ENCODE measurements at places on chromosomes 1 and 21. TPM values are rescaled to one million over a fixed set of nuclear protein-coding genes. Genes with fewer than 3 reads are reported as not detected.

GRCh38 chr1:4797016-4797410, 142.6 kb downstream of the AJAP1 start:
- no peak overlapping the region for H3K4me3 ChIP-seq
- H3K36me3 ChIP-seq: no peaks in the 10 kb centered on the region
- peak overlapping the region; percentile 52 for H3K27ac ChIP-seq
- H3K27me3 ChIP-seq: no peaks in the 10 kb centered on the region
- peaks cover 8% of the 10 kb centered on the region for H3K4me1 ChIP-seq

- DNase-seq: peak; percentile 80
- peaks cover 3% of the 10 kb centered on the region for H3K36me3 ChIP-seq
- H3K27ac ChIP-seq: peak overlapping the region; percentile 78
- H3K4me3 ChIP-seq: peak overlapping the region; percentile 61
- H3K4me1 ChIP-seq: peaks cover 42% of the 10 kb centered on the region
Measured at GRCh38 chr21:25561668-25562641, 45.3 kb downstream of the MRPL39 start.

- DNase-seq: no peak
- no peak overlapping the region for H3K4me3 ChIP-seq
- H3K36me3 ChIP-seq: no peaks in the 10 kb centered on the region
- no peak overlapping the region for H3K27ac ChIP-seq
Measured at GRCh38 chr1:63931468-63931867, 157.7 kb downstream of the ROR1 start.

GRCh38 chr1:183404476-183404875, 13.7 kb downstream of the NMNAT2 start:
- DNase-seq: no peak
- no peaks in the 10 kb centered on the region for H3K36me3 ChIP-seq
- H3K4me1 ChIP-seq: no peaks in the 10 kb centered on the region

DNA sequence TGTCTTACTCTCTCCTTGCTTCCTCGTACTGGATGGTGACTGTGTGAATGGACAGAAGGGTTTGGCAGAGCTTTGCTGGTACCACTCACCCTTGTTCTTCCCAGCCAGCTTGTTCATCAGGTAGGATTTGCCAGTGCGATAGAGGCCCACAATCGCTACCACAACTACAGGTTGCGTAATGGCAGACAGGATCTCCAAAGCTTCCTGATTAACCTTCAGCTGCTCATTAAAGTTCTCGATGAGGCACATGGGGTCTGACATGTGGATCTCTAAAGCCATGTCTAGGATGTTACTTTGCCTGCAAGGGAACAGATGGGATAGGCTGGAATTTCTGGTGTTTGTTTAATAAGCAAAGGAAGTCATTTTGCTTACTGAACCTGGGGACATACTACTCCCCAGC, 3.4 kb downstream of the GBP5 start:
- peaks cover 13% of the 10 kb centered on the region for H3K4me1 ChIP-seq
- H3K36me3 ChIP-seq: no peaks in the 10 kb centered on the region

DNA sequence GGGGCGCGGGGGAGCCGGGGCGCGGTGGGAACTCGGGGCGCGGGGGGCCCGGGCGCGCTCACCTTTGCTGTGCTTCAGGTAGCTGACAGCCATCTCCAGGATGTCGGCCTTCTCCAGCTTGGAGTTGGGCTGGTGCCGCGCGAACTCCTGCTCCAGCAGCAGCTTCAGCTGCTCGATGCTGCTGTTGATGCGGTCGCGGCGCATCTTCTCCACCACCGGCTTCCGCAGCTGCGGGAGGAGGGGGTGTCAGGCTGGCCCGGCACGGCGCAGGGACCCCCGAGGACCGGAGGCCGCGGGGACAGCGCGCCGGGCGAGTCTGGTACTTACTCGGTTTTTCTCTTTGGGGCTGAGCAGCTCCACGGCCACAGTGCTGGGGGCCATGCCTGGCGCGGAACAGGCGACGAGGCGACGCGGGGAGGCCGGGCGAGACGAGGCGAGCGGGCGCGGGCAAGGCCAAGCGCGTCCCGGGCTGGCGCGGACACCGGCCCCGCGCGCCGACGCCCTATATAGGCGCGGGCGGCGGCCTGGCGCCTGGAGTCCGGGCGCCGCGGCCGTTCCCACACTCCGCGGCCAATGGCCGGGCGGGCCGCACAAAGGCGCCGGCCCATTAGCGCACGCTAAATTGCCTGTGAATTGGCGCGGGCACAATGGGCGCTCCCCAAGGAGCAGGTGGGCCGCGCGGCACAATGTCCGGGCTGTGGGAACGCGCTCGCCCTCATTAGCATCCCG, at the start of gene HES5:
Gene HES5, minus strand, starts transcription at position 480 of the 729 bp plus-strand sequence. Its CDS starts 99 bp downstream, at position 381.
- no peaks in the 10 kb centered on the region for H3K36me3 ChIP-seq
- peak; percentile 57 for DNase-seq

GRCh38 chr1:61640531-61641530, 84.1 kb downstream of the TM2D1 start:
- no peaks in the 10 kb centered on the region for H3K36me3 ChIP-seq
- H3K27ac ChIP-seq: no peak overlapping the region
- H3K27me3 ChIP-seq: no peaks in the 10 kb centered on the region
- peak overlapping the region; percentile 70 for H3K4me3 ChIP-seq
- DNase-seq: no peak

- no peaks in the 10 kb centered on the region for H3K4me1 ChIP-seq
- no peaks in the 10 kb centered on the region for H3K36me3 ChIP-seq
- no peak for DNase-seq
- no peak overlapping the region for H3K4me3 ChIP-seq
- peaks cover 10% of the 10 kb centered on the region for H3K27me3 ChIP-seq
Measured at GRCh38 chr1:2429780-2430591, 17.6 kb upstream of the PEX10 start.

- H3K27me3 ChIP-seq: no peaks in the 10 kb centered on the region
- H3K4me1 ChIP-seq: no peaks in the 10 kb centered on the region
- DNase-seq: no peak
- H3K36me3 ChIP-seq: no peaks in the 10 kb centered on the region
- H3K27ac ChIP-seq: no peak overlapping the region
- H3K4me3 ChIP-seq: no peak overlapping the region
Measured at GRCh38 chr1:71948561-71948960, 333.8 kb downstream of the NEGR1 start.

- no peak for DNase-seq
- peaks cover 5% of the 10 kb centered on the region for H3K4me1 ChIP-seq
- no peak overlapping the region for H3K4me3 ChIP-seq
- no peaks in the 10 kb centered on the region for H3K36me3 ChIP-seq
- H3K27me3 ChIP-seq: no peaks in the 10 kb centered on the region
Measured at GRCh38 chr1:199854686-199855321, 172.7 kb upstream of the NR5A2 start.

DNA sequence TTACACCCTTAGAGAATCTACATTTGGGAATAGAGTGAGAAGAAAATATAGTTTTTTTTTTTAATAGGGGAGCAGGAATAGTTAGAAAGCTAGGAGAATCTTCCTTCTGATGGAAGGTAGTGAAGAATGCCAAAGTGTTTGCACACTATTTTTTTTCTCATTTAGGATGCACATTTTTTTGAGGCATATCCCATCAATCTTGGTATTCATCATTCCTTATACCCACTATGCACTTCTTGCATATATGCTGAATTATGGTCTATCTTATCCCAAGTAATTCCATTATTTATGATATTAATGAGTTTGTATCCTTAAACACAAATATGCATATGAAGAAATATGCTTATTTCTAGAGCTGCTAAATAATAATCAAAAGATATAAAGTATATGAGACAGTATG, 28.4 kb downstream of the HSPA13 start:
- no peak overlapping the region for H3K27ac ChIP-seq
- no peaks in the 10 kb centered on the region for H3K4me1 ChIP-seq
- no peak for DNase-seq

GRCh38 chr1:66412704-66413103, 121.2 kb upstream of the SGIP1 start:
- H3K27ac ChIP-seq: no peak overlapping the region
- no peaks in the 10 kb centered on the region for H3K27me3 ChIP-seq
- no peaks in the 10 kb centered on the region for H3K36me3 ChIP-seq
- H3K4me1 ChIP-seq: no peaks in the 10 kb centered on the region
- DNase-seq: no peak

DNA sequence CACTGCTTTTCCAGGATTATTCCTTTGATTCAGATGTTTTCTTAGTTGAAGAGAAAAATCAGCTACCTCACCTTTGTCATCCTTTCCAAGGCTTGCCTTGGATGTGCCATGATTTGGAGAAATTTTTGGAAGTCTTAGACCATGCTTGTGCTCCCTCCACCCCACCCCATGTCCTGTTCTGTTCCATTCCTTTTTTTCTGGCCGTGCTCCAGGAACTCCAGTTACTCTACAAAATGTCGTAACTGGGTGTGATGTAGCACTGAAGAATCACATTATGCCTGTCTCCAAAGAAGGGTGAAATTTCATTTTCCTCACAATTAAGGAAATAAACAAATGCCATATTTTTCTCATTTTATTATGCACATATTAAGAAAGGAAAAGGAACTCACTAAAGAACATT, 217.8 kb upstream of the ZRANB2 start:
- no peak for DNase-seq
- no peaks in the 10 kb centered on the region for H3K36me3 ChIP-seq
- H3K4me3 ChIP-seq: no peak overlapping the region

- H3K36me3 ChIP-seq: no peaks in the 10 kb centered on the region
- no peaks in the 10 kb centered on the region for H3K27me3 ChIP-seq
- no peak overlapping the region for H3K27ac ChIP-seq
- H3K4me1 ChIP-seq: peaks cover 40% of the 10 kb centered on the region
- no peak overlapping the region for H3K4me3 ChIP-seq
- DNase-seq: no peak
Measured at GRCh38 chr1:25556791-25557476, 13.5 kb downstream of the LDLRAP1 start.

GRCh38 chr1:243916160-243916559, 66.1 kb upstream of the AKT3 start:
- H3K27me3 ChIP-seq: peaks cover 35% of the 10 kb centered on the region
- DNase-seq: no peak

- H3K36me3 ChIP-seq: no peaks in the 10 kb centered on the region
- H3K4me1 ChIP-seq: peaks cover 6% of the 10 kb centered on the region
- H3K27me3 ChIP-seq: no peaks in the 10 kb centered on the region
- H3K4me3 ChIP-seq: no peak overlapping the region
- H3K27ac ChIP-seq: no peak overlapping the region
Measured at GRCh38 chr1:172252321-172252720, 168.2 kb upstream of the C1orf105 start.

DNA sequence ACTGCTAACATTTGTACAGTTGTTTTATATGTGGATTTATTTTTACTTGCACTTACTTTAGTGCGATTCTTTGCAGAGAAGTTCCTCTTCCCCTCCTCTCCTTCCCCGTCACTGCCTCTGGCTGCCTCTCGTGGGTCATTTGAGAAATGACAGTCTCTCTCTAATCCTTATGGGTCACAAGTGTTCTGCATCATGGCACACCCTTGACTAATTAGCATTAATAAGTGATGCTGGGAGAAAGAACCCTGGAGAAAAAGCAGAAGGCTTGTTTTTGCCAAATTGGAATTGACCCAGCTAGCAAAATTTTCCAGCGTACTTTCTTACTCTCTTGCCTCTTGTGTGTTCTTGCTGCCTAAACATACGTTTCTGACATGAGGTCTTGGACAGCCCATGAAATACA, 301.2 kb downstream of the DUSP10 start:
- peak; percentile 36 for DNase-seq
- no peaks in the 10 kb centered on the region for H3K36me3 ChIP-seq
- H3K4me3 ChIP-seq: no peak overlapping the region
- H3K4me1 ChIP-seq: peaks cover 13% of the 10 kb centered on the region

DNA sequence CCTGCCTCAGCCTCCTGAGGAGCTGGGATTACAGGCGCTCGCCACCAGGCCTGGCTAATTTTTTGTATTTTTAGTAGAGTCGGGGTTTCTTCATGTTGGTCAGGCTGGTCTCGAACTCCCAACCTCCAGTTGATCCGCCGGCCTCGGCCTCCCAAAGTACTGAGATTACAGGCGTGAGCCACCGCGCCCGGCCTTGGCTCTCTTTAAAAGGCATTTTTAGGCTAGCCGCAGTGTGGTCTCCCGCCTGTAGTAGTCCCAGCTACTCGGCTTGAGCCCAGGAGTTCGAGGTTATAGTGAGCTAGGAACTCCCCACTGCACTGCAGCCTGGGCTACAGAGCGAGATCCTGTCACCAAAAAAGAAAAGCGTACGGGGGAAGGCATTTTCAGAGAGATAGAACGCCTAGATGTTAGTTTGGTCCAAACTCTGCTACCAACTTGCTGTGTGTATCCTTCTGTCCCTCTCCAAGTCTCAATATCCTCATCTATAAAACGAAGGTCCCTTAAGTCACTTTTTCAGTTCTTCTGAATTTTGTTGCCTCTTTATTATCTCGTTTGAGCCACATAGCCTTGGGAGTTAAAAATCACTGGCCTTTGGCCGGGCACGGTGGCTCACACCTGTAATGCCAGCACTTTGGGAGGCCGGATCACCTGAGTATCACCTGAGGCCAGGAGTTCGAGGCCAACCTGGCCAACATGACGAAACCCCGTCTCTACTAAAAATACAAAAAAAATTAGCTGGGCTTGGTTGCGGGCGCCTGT, 734 bp downstream of the MED18 start:
- peak; percentile 67 for DNase-seq
- H3K27me3 ChIP-seq: no peaks in the 10 kb centered on the region
- H3K4me1 ChIP-seq: peaks cover 34% of the 10 kb centered on the region
- H3K4me3 ChIP-seq: peak overlapping the region; percentile 72
- peaks cover 37% of the 10 kb centered on the region for H3K36me3 ChIP-seq
- H3K27ac ChIP-seq: peak overlapping the region; percentile 99

DNA sequence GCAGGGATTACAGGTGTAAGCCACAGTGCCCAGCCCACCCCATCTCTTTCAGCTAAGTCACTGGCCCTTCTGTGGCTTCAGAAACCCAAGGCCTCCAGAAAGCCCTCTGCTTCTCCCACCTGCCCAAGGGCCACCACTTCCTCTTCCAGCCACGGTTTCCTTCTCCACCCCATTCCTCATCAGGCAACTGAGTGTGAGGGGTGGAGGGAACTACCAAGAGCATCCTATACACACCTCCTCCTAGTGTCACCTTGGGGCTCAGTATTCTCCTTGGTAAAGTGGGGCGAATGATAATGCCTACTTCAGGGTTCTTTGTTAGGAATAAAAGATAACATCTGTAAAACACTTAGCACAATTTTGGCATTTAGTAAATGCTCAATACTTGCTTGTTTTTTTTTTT, 30.0 kb downstream of the KNCN start:
- H3K27ac ChIP-seq: no peak overlapping the region
- H3K4me3 ChIP-seq: no peak overlapping the region
- no peaks in the 10 kb centered on the region for H3K4me1 ChIP-seq

The KRTAP7-1 gene
- total RNA-seq: not detected

The PTAFR gene
- total RNA-seq: 4.7 TPM

The LDLRAD2 gene
- 0.47 TPM for total RNA-seq

The OR6N2 gene
- total RNA-seq: not detected

The JAM2 gene
- 1.3 TPM for total RNA-seq

The DNAI4 gene
- 4.3 TPM for total RNA-seq

The KIAA1614 gene
- 0.22 TPM for total RNA-seq

Data from B cell (primary cell).